AG04449 (cell line): ENCODE measurements at places on chromosomes 12 and 14.

GRCh38 chr14:83425138-83425537, 1891.5 kb upstream of the SEL1L start:
- no peak for DNase-seq

- no peak for DNase-seq
Measured at GRCh38 chr12:107749083-107749482, 11.9 kb downstream of the PRDM4 start.

- DNase-seq, result no peak
Measured at GRCh38 chr12:4089121-4089606, 184.4 kb upstream of the CCND2 start.

- no peak for DNase-seq
Measured at GRCh38 chr12:96327346-96327745, 72.9 kb downstream of the CDK17 start.

- DNase-seq, result no peak
Measured at GRCh38 chr14:67820428-67820971, 921 bp downstream of the RAD51B start.

DNA sequence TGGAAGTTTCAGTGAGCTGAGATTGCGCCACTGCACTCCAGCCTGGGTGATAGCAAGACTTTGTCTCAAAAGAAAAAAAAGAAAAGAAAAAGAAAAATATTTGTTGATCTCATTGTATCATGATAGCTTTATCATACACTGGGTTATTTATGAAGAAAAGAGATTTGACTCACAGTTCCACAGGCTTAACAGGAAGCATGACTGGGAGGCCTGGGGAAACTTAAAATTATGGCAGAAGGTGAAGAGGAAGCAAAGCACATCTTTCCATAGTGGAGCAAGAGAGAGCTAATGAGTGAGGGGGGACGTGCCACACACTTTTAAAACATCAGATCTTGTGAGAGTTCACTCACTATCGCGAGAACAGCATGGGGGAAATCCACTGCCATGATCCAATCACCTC, 72.7 kb upstream of the FUT8 start:
- no peak for DNase-seq

- DNase-seq, result no peak
Measured at GRCh38 chr12:12561371-12562015, 1.2 kb downstream of the DUSP16 start.
